Cortex of kidney (tissue), 1 donor: ENCODE measurements at places on chromosomes 11 and 22.

DNA sequence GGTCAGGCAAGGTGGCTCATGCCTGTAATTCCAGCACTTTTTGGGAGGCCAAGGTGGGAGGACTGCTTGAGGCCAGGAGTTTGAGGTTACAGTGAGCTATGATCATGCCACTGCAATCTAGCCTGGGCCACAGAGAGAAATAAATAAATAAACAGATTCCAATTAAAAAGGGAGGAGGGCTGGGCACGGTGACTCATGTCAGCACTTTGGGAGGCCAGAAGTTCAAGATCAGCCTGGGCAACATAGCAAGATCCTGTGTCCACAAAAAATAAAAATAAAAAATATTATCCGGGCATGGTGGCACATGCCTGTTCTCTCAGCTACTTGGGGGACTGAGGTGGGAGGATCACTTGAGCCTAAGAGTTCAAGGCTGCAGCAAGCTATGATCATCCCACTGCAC is 7.5 kb downstream of the CYB561A3 start:
- DNase-seq: no peak

- no peak for DNase-seq
Observed at GRCh38 chr22:29821291-29822016, 16.6 kb downstream of the ASCC2 start.

DNA sequence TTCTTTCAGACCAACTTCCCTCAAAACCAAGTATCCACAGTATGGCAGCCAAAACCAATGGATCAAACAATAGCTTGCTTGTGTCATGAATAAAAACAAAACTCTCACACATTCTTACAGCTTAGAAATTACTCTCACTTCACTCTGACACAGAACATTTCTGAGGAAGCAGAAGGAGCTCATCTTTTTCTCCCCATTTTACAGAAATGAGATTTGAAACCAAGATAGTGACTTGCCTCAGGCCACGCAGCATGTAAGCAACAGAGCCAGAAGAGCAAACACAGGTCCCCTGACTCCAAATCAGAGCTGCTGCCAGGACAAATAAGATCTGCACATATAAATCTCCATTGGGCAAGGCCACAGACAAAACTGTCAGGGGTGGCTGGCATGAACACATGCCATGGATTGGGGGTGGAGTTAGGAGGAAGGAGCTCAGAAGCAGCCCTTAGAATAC is 64.8 kb downstream of the RAB30 start:
- DNase-seq: no peak

DNA sequence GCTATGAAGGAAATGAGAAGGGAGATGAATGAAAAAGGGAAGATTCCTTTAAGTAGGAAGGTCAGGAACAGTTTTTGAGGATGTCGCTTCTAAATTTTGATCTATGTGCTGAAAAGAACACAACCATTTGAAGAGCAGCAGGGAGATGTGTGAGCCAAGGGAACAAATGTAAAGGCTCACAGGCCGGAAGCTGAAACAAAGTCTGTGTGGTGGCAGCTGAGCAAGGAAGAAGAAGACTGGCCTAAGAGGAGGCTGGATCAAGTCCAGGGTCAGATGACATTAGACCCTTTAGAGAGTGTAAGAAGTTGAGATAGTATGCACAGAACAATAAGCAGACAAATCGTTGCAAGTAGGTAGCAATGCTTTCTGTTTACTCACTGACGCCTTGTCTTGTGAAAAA is 1631.4 kb upstream of the TENM4 start:
- DNase-seq: no peak

GRCh38 chr11:108693852-108694251 is 29.0 kb downstream of the DDX10 start:
- no peak for DNase-seq

DNA sequence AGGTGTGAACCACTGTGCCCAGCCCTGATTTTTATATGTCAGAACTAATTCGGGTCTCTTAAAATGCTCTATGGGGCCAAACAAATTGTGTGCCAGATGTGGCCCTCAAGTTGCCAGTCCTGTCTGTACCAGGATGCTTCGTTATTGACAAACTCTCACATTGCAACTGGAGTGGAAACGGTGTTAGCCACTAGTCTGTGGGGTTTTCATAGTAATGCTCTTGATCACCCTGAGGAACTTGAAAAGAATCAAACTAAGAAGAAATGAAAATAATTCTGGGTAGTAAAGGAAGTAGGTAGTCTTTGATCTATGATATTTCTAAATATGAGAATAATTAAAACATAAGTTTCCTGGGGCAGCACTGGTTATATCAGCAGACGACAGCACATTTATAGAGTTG is 67.3 kb upstream of the ADSL start:
- DNase-seq: no peak

GRCh38 chr11:126113515-126113957 is 50.9 kb upstream of the CDON start:
- DNase-seq: no peak

DNA sequence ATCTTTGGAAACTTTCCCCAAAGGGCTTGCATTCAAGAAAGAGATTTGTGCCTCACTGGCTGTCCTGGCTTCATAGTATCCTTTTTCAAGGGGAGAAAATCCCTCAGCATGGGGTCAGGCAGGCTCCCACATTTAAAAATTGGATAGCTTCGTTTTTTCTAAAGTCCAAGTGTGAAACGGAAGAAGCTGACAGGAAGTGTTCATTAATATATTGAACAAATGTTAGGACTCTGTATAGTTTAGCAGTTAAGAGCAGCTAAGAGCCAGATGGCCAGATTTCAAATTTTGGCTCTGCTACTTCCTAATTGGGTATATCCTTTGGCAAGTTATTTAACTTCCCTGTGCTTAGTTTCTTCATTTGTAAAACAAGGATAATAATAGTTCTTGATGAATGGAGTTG is 354.9 kb upstream of the FAT3 start:
- DNase-seq: no peak

DNA sequence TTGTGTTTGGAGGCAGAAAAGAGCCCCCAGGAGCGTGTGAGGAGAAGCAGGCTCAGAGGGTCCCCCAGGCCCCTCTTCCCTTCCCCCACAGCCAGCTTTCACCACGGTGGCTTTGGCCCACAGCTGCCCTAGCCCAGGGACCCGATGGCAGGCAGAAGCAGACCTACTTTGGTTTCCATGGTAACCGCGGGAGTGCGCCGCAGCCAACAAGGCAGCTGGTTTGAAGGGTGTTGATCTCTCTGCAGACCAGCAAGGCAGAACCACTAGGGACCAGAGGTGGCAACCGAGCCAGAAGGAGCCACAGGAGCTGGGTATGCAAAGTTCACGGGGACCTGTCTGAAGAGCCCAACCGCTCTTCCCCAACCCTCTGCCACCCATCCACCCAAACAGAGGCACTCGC is 69.4 kb downstream of the BUD13 start:
- DNase-seq: no peak

DNA sequence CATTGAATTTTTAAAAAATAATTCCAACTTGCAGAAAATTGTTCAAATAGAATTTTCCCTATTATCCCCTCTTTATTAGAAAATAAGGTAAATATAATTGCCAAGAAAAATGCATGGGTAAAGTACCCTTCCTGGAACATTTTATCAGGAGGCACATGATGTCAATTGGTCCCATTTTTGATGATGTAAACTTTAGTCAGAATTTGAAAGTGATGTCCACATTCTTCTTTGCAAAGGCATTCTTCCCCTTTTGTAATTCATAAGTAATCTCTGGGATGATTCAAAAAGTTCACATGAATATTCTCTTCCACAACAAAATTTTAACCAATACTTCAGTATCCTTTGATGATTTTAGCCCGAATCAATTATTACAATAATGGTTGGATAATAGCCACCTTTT is 86.9 kb upstream of the ANO3 start:
- DNase-seq: no peak

- DNase-seq: no peak
Observed at GRCh38 chr22:26610996-26611395, 6.8 kb downstream of the CRYBB1 start.

- no peak for DNase-seq
Observed at GRCh38 chr11:123020968-123021367, 39.3 kb upstream of the BSX start.

DNA sequence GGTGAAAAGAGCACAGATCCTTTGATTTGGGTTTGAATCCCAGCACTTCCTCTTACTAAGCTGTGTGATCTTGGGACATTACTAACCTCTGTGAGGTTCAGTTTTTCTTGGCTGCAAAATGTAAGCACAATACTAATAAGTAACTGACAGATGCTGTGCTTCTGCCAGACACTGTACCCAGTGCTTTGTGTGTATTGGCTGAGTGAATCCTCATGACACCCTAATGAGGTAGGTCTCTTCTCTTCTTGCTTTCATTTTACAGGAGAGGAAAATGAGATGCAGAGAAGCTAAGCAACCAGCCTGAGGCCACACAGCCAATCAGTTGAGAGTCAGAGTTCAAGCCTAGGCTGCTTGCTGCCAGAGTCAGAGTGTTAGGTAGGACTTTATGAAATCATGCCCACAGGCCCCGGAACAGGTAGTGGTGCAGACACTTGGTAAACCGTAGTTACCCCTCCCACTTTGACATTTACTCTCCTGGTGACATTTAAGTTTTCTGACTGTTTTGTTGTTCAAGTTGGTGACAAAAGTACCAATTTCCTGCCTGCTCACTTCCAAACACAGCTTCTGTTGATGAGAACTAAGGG is 21.2 kb downstream of the PTPRJ start:
- DNase-seq: no peak

- DNase-seq: no peak
Observed at GRCh38 chr22:45948081-45948648, 28.8 kb downstream of the WNT7B start.

GRCh38 chr22:26483043-26483438 is 542 bp downstream of the HPS4 start:
- no peak for DNase-seq

DNA sequence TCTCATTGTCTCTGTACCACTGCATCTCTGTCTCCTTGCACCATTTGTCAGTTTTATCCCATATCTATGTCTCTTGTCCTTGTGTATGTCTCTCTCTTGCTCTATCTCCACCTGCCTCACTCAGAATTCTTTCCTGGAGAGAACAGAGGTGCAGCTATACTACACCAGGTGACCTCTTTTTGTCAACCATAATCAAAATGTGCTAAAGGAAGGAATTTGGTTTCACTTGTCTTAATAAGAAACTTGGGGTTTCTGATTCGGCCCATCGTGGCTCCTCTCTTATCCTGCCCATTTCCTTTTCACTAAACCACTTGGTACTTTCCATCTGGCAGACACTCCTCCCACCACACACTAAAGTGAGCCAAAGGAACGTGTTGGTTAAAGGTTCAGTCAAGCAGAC is 2.0 kb upstream of the C11orf42 start:
- DNase-seq: no peak

DNA sequence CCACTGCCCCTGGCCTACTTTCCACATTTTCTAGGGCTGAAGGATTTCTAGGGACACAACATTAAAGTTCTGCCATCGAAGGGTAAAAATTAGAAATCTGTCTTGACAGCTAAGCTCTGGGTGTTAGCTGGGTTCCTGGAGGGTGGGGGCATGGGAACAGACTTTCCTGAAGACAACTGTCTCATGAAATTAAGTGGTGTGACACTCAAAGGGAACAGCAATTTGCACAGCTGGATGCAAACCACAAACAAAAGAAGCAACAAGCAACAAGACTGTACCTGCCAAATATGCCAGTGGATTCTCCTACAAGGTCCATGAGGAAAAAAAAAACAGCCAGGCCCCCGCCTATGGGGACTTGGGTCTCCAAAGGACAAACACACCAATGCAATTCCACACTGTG is 32.5 kb downstream of the WT1 start:
- no peak for DNase-seq

DNA sequence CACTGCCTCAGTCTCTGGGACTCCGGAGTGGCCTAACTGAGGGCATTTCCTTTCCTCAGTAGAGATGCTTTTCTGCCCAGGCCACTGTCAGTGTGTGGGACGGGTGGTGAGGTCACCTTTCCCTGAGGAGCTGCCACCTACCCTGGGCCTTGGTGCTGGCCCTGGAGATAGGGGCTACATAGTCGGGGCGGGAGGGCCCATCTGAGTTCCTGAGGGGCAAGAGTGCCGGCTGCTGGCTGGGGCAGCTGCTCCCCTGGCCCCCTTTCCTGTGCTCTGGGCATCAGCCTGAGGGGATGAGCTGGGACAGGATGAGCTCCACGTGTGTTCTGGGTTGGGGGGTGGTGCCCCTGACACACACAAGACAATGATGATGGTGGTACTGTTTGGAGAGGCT is 5.4 kb downstream of the KCNC1 start:
- DNase-seq: no peak

- DNase-seq: no peak
Observed at GRCh38 chr11:130327716-130328115, 13.0 kb upstream of the ZBTB44 start.

DNA sequence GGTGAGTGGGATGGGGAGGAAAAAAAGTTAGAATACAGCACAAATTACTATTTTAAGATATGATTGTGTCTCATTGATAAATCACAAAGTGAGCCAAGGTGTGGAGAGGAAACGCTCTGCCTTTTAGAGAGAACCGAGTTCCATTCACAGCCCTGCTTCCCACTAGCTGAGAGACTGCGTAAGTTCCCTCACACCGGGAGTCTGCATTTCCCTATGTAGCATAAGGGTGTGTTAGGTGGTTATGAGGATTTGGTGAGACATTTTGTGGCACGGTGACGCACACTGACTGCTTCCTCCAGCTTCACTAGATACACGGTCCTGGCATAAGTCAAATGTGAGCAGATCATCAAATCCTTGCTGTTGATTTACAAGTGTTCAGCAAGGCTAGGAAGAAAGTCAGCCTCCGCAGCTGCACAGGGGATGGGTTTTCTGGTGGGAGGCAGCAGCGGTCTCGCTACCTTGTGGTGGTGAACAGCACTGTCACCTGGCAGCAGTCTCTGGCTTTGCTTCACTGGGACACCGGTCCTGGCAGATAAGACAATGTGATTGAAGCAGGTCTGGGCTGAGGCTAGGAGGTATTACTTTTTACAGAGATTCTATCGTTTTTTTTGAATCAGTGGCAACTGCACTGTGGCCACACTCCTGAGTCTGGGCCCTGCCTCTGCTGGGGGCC is 312.2 kb upstream of the B3GAT1 start:
- no peak for DNase-seq

GRCh38 chr22:46801331-46801811 is 38.9 kb downstream of the TBC1D22A start:
- DNase-seq: no peak

GRCh38 chr11:60923326-60923725 is 934 bp upstream of the TMEM132A start:
- DNase-seq: no peak

DNA sequence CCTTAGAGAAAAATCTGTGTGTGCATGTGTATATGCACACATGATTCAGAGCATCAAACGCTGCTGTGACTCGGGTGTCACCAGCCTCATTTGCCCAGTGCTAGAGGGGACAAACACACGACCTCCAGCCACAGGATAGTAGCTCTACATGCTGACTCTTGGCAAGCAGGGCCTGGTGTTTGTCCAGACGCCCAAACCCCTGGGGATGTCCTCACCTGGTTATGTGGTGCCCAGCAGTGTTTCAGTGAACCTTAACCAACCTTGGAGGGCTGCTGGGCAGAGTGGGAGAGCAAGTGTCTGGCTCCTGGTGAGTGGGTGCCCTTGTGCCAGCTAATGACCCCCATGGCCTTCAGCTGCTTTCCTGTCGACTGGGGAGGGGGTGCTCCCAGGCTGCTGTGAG is 26.7 kb downstream of the IGLL1 start:
- no peak for DNase-seq

- no peak for DNase-seq
Observed at GRCh38 chr11:2198621-2199365, 27.2 kb upstream of the TH start.
